ENCODE measurements at places on chromosomes 11 and 22.

GRCh38 chr22:37623075-37624016, 14.7 kb downstream of the GGA1 start:
- DNase-seq: peak; percentile 79

DNA sequence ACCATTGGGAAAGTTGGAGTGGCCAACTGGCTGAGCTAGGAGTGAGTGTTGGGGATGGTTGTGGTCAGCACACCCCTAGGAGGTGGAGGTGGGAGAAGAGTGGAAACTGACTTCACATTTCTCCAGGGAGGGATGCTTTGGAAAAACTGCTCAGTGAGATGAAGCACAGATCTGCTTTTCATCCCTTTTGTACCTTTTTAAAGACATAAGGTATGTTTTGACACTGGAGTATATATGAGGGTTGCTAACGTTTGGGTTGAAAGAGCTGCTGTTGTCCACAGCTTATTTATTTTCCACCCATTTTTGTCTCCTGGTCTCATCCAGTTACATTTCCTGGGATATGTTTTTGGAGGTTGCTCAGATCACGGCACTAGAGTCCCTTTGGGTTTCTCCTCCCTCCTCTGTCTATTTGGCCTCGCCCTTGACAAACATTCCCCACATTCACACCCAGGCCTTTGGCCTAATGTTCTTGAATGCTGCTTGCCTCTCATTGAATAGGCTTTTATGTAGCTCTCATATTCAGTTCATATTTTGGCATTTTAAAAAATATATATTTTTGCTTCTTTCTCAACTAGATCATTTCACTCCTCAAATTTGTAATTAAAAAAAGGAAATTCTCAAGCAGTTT, 8.3 kb downstream of the SREBF2 start:
- DNase-seq: no peak

DNA sequence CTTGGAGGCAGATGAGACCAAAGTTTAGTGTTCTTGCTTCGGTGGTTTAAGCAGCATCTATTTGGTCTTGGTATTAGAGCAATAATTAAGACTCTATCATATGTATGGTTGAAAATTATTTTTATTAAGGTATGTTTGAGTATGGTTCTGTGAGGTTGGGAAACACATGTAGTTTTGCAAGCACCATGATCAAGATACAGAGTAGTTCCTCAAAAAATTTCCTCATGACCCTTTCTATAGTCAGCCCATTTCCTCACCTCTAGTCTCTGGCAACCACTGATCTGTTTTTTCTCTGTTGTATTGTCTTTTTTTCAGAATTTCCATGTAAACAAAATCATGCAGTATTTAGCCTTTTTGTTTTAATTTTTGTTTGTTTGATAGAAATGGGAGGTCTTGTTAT, 18.4 kb downstream of the MTMR3 start:
- DNase-seq: no peak

- no peak for DNase-seq
These were observed 15.4 kb downstream of the PHLDA2 start for GRCh38 chr11:2913776-2914175.

GRCh38 chr22:43434928-43435311, 23.1 kb downstream of the MPPED1 start:
- no peak for DNase-seq

DNA sequence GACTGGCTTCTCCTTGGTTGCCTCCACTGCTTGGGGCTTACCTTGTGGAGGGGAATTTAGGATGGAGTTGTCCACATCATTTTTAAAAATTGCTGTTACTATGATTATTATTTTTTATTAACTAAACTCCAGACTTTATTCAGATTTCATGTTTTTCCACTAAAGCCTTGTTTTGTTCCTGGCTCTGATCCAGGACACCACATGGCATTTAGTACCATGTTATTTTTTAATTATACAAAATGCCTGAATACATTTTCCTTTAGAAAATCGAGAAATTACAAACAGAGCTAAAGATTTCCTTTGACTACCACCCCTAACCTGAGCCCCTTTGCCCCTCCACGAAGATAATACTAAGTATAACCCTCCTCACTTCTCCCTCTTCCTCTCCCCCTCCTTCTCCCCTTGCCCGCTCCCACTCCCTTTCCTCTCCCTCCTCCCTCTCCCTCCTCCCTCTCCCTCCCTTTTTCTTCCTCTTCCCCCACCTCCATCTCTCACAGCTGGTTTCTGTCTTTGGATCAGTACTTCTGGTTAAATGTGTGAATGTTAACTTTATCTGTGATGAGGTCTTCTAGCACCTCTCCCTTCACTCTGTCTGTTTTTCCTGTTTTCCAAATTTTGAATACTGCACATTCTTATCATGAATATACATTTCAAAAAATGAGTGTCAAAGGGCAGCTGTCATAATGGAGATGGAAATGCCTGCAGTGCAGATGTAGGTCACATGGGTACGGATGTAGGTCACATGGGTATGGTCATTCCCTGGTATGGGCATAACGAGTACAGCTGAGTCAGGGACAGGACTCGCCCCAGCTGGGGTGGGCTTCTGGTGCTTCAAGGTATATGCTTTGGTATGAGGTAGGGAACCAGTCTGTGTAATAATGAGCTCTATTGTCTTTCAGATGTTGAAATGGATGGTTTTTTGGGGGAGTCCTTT, 54.4 kb upstream of the OR4B1 start:
- DNase-seq: no peak

GRCh38 chr22:41327124-41327523, 25.8 kb downstream of the ZC3H7B start:
- DNase-seq: no peak

Data from stimulated activated CD4-positive, alpha-beta T cell treated with anti-CD3 and anti-CD28 coated beads, Interleukin-4, amount 100 ng/mL, for 24 hours (primary cell).